Hematopoietic multipotent progenitor cell treated with erythropoietin and hydrocortisone succinate and interleukin-3 and kit ligand, for 6 days (in vitro differentiated cells): ENCODE measurements at places on chromosomes 5 and 9.
A peak's percentile ranks its signal among the peaks of the same experiment; 100 is the strongest.

DNA sequence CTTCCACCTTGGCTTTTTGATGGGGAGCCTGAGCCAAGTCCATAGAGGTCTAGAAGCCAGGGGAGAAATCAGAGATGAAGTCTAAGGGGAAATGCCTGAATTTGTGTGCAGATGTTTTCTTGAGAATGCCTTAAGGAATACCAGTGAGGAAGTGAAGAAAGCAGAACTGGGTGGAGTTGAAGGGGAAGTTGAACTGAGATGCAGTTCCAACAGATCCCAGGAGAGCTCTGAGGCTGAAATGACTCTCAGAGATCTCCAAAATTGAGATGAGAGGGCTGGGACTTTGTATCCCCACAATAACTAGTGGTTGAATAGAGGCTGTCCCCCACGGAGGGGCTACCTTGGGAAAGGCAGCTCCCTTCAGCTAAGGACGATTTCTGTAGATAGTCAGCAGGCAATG is 197.1 kb downstream of the ZNF462 start:
- no peak for DNase-seq

DNA sequence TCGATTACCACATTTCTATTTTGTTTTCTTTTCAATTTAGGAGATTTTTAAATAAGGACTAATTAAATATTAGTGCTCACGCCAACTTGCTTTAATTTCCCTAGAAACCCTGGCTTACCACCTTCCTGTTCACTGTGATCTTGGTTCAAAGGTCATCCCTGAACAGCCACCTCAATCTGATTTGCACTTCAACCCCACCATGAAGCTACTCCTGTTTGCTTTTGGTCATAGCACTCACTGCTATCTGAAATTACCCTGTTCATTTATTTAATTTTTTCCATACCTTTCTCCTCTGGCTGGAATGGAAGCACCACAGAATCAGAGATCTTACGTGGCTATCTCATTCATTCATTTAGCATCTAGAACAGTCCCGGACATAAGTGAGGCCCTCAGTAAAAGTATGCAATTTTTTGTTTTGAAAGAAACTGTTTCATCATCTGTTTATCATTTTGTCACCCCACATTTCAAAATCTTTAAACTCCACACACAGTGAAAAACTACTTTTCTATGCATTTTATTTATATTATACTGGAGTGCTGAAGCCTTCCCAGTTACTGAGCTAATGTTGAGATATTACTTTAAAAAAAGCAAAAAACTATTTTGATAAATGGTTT is 17.2 kb upstream of the ADAMTSL1 start:
- DNase-seq, result no peak

DNA sequence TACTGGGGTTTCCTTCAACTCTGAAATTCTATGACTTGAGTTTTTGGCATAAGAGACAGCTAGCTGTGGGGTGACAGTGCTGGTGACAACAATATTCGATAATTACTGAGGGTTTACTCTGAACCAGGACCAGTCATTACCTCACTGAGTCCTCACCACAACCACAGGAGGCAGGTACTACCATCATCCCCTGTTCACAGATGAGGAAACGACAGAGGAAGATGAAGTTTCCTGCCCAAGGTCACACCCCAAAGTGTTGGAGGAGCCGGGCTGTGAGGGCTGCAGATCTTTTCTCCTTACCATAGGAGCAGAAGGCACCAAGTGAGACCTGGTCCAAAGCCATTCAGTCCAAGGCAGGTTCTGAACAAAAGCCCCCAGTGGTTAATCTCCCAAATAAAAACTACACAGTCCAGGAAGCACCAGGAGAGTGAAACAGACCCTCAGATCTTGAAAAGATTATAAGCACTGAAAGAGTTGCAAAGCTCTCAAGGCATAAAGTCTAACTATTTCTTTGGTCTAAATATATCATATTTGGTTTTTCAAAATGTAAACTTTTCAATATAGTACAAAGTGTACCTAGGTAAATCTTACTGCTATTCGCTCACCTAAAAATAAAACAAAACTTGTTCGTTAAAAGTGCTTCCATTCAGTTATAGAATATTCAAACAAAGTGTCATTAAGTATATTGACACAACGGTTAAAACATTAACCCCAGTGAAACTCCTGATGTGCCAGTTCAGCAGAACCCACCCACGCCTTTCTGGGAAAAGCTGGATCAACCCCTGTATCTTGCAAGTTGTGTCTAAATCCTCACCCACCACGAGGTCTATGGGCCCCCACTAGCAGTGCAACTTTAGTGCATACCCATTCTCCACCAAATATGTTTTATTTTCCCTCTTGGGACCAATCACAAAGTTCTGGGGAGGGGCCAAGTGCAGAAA is 82.6 kb upstream of the EQTN start:
- DNase-seq, result no peak

DNA sequence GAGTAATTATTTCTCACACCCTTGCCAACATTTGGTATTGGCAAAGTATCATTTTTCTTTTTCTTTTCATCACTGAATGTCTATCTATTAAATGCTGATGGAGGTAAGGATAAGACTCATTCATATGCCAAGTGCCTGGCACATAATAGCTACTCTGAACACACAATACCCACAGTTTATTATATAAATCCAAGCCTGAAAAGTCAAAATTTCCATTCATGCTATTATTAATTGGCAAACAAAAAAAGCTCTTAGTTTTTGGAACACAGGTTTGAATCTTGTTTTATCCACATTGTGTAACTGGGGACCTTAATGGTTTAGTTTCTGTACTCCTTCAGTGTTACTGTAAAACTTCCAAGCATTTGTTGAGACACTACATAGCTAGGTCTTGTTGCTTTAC is 6.4 kb upstream of the ATOX1 start:
- DNase-seq, result no peak

DNA sequence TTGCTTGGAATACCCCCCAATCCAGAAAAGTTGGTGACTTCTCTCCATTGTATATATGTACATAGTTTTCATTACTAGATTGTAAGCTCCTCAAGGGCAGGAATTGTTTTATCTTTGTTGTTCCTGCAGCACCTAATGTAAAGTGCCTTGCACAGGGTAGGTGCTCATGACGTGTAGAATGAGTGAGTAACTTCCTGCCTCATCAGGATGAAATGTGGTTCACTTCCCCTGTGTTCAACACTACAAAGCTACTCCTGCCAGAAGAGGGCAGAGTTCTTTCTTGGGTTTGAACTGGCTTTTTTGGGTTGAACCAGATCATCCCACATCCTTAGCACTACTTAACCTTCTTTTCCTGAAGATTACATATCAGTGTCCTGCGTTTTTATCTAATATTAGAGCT is 23.9 kb downstream of the GTF3C4 start:
- DNase-seq, result peak; percentile 68
